CD14-positive monocyte (primary cell): ENCODE measurements at places on chromosomes 1 and 21.

GRCh38 chr1:229379846-229380245, 37.0 kb upstream of the CCSAP start:
- no peak for DNase-seq

DNA sequence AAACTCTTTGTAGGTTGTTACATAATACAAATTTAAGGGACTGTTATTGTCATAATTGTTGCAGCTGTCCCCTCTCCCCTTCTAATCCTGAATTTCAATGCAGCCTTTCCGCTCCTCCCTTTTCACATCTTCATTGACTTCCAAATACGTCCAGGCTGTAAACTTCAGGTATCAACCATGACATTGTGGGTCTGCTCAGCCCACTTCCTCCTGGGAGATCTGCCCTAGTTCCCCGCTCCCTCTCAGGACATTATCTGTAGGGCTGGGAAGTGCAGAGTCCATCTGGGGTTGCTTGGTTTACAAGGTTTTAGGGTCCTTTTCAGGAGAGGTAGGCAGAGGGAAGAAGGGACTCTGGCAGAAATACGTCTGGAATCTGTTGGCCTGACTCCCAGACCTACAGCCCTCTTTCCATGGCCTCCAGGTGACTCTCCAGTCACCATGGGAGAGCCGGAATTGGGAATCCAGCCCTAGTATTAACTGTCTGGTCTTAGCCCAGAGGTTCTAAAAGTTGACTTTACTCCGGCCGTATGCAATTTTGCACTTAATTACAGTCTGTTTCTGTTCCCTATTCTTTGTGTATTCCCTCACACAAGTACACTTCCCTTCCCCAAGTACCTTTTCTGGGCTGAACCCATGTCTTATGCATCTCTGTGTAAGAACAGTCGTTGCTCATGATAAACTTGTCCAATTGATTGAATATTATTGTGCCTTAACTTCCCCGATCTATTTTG, 4.7 kb upstream of the DENND2D start:
- peak; percentile 68 for DNase-seq

GRCh38 chr21:41957991-41958766, 4.4 kb upstream of the C2CD2 start:
- no peak for DNase-seq

DNA sequence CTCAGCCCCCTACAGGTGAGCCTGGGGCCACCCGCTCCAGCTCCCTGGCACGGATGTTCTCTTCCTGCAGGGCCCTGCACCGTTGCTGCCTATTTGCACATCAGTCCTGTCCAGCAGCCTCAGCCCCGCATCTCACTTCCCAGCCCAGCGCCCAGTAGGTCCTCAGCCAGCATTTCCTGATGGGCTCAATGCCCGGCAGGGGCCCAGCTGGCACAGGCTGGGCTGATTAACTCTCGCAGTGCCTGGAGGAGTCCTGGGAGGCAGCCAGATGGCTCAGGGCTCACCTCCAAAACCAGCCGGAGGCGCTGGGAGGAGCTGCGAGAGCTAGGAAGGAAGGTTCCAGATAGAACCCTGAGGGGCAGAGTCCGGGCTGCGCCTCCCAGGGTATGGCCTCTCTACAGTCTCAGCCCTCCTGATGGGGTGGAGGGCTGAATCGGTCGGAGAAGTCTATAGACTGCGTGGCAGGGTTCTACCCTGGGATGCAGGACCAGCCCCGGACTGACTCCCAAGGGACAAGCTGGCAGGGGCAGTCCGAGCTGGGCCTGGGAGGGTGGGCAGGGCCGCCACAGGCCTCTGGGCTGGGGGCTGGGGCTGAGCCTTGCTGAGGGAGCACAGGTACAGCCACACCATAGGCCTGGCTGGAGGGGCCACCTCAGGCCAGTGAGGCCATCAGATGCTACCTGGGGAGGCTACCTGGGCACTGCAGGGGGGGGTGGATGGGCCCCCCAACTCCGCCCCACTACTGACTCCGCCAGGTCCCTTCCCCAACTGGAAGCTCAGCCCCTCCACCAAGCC, 19.2 kb upstream of the CLSTN1 start:
- DNase-seq: no peak

DNA sequence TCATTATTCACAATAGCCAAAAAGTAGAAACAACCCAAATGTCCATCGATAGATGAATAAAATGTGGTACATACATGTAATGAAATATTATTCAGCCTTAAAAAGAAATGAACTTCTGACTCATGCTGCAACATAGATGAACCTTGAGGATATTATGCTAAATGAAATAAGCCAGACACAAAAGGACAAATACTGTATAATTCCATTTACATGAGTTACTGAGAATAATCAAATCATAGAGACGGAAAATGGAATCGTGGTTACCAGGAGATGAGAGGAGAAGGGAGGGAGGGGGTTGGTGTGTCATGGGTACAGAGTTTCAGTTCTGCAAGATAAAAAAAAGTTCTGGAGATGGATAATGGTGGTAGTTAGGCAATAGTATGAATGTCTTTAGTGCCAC, 184.1 kb downstream of the PSMG1 start:
- peak; percentile 61 for DNase-seq

DNA sequence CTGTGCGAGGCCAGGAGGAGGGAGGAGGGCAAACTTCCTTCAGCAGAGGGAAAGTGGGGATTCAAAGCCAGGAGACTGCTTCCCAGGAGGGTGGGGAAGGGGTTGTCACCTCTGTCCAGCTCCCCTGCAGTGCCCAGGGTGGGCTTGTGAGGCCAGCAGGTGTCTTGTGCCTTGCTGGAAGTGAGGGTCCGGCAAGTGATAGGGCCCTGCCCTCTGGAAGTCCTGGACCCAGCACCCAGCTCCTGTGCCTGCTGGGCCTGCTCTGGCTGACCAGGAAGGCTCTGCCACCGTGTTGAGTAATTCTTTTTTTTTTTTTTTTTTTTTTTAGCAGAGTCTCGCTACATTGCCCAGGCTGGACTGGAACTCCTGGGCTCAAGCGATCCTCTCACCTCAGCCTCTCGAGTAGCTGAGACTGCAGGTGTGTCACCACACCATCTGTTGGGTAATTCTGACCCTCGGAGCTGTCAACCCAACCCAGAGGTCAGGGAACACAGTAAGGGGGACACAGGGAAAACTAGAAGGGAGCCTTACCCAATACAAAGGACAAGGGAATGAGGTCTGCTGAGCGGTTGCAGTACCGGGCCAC, 1.0 kb downstream of the BEST4 start:
- DNase-seq: no peak

DNA sequence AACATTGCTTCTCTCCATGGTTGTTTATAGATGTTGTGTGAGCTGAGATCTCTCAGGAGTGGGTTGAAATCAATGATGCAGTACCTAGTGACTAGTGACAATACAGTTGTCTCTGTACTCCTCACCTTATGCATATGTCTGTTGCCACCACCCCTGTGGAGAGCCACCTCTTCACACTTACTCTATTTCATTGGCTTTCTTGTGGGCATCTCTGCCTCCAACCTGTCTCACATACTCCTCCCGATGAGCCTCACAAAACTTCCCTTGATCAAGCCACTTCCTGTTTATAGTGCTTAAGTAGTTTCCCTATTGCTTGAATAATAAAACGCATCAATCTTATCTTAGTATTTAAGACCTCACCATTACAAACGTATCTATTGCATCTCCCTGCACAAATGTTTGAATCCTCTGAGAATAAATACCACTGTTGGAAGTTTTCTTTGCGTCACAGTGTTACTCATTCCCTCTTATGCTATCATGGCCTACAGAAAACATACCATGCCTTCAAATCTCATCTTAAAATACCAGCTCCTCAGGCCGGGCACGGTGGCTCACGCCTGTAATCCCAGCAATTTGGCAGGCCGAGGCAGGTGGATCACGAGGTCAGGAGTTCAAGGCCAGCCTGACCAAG, 54.7 kb upstream of the GREM2 start:
- no peak for DNase-seq

DNA sequence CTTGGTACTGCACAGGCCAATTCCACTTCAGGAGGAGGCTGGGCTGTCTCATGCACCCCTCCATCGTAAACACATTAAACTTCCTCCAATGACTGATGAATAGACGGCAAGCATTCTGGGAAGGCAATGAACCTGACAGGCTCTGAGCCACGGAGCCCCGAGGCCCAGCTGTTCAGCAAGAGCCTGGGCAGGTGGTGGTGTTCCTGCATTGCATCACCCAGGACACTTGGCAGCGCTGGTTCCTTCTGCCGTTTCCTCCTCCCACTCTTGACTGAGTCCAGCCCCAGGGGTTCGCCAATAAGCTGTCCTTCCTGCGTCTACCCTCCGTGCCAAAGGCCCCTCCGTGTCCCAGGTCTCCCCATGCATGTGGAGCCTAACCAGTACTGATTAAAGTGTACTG, 109.8 kb downstream of the JAK1 start:
- peak; percentile 45 for DNase-seq

DNA sequence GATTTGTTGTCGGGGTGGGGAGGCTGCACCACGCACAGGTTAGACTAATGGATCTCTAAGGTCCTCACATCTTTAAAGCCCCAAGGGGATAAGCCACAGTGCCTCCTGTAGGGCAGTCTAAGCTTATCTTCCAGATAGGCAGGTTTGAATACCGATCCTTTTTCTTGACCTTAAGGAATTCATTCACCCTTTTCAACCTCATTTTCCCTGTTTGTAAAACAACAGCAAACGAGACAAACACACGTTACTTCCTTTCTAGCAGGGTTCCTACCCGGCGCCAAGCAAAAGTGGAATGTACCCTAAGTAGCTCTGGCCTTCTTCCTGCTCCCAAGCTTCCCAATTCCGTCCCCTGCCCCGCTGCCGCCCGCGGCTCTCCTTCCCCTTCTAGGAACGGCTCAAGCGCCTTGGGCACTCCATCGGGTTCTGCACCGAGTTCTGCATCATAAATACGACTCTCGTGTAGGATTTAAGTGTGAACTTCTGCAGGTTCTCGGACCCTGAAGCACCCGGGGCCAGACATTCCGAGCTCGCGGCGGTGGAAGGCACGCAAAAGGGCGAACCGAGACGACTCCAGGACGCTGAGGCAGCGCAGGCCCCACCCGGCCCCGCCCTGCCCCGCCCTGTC, 548 bp upstream of the CDC20 start:
- no peak for DNase-seq

GRCh38 chr1:227731241-227731677, 3.8 kb downstream of the JMJD4 start:
- no peak for DNase-seq

DNA sequence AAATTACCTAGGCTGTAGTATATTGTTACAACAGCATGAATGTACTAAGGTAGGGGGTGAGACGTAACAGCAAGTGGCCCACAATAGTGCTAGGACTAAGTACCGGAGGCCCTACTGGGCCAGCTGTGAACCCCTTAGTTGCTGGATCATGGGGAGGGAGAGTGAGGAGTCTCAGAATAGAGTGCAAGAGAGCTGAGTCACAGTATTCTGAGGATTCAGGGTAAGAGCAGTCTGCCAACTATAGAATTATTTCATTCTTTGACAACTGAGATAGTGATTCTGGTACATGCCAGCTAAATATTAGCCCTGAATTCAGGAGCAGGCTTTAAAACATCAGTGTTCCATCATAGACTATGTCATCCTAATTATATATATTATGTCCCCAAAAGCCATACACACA, 218.7 kb downstream of the TM2D1 start:
- DNase-seq: no peak

GRCh38 chr1:192709544-192709943, 73.6 kb downstream of the RGS13 start:
- no peak for DNase-seq

DNA sequence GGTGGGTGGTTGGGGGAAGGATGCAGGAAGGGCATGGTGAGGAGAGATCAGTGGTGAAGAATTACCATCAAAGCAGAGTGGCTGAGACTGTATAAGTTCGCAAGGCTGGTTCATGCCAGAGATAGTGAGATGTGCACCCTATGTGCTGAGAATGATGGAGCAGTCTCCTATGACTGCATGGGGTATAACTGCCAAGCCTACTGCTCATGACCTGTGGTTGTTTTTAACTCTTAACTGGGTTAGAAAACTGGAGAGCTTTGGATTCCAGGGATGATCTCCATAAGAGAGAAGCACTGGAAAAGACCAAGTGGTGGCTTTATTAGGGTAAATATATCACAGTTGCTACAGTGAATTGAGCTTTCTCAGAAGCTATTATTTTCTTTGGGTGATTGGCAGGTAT, 16.2 kb downstream of the WNT2B start:
- no peak for DNase-seq

DNA sequence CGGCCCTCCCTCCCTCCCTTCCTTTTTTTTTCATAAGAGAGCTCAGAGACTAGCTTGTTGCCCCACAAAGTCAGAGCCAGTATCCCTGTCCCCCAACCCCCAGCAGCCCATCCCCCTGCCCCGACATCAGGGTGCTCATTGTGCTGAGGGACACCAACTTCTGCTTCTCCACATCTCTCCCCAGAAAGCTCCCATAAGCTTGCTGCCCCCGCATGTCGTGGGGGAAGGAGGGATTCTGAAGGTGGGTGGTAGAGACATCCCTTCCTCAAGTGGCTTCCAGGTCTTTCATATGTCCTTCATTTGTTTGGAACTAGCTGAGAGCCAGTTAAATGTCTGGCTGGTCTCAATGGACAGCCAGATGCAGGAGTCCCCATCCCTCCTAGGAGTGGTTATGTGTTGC, 41.2 kb downstream of the RHBG start:
- no peak for DNase-seq

DNA sequence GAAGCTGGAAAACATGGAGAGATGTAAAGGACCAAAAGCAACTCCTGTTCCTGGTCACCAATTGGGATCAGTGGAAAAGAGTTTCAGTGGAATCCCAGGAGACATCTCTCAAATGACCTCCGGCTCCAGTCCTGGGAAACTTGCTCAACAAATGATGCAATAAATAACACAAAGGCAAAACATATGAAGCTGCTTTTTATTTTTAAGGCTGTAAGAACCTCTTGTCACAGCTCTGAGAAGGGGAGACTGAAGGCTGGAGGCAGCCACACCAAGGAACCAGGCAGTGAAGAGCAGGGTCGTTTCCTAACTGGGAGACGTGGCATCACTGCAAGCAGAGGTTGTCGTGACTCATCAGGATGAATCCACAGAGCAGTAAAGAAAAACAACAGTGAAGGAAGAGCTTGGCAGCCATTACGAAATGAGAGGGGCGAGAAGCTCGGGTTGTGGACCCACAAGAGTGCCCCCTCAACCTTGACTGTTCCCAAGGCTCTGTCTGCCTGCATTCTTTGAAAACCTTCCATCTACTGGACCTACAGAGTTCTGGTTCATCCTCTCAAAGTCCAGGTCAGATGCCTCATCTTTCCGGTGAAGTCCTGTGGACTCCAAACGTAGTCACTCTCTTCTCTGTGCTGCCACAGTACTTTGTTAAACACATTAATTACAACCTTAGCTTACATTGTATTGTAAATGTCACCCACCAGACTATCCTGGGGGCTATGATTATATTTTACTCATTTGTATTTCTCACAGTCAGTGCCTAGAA, 32.1 kb downstream of the JAK1 start:
- peak; percentile 90 for DNase-seq

GRCh38 chr1:58477390-58477789, 69.1 kb downstream of the OMA1 start:
- no peak for DNase-seq

GRCh38 chr1:225627304-225627947, 25.5 kb downstream of the ENAH start:
- no peak for DNase-seq
